ENCODE measurements at places on chromosomes 6 and 20.

GRCh38 chr20:37406010-37406998 is 60.4 kb downstream of the SRC start:
- peak; percentile 49 for DNase-seq

DNA sequence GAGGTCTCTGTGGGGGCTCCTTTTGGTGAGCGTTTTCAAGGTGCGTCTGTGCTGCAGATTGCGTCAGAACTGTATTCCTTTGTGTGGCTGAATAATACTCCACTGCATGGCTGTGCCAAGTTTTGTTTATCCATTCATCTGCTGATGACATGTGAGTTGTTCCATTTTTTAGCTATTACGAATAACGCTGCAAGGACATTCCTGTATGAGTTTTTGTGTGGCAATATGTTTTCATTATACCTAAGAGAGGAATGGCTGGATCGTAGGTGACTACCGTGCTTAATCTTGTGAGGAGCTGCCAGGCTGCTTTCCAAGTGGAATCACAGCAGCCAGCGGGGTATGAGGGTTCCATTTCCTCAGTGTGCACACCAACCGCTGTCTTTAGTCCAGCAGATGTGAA is 1.1 kb upstream of the DACT2 start:
- no peak for DNase-seq

- DNase-seq = no peak
Observed at GRCh38 chr6:89386917-89387491, 25.1 kb downstream of the RRAGD start.

- DNase-seq = no peak
Observed at GRCh38 chr6:37372116-37372515, 18.3 kb downstream of the RNF8 start.

DNA sequence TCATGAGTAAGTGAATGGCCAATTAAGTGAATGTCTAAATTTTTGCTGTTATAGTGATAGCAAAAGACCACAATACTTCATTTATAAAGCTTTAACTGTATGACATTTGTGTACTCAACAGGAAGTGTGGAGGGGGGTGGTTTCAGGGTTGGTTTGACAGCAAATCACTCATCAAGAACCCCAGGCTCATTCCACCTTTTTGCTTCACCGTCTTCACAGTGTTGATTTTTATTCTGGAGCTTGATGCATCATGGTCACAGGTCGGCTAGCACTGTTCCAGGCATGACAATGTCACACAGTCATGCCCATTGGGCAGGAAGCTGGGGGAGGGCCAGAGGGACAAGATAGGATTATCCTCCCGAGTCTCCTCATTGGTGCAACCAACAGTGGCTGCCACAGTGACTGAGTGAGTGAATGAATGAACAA is 75.0 kb downstream of the MDGA1 start:
- no peak for DNase-seq

- no peak for DNase-seq
Observed at GRCh38 chr6:136213012-136213539, 37.0 kb downstream of the MTFR2 start.

DNA sequence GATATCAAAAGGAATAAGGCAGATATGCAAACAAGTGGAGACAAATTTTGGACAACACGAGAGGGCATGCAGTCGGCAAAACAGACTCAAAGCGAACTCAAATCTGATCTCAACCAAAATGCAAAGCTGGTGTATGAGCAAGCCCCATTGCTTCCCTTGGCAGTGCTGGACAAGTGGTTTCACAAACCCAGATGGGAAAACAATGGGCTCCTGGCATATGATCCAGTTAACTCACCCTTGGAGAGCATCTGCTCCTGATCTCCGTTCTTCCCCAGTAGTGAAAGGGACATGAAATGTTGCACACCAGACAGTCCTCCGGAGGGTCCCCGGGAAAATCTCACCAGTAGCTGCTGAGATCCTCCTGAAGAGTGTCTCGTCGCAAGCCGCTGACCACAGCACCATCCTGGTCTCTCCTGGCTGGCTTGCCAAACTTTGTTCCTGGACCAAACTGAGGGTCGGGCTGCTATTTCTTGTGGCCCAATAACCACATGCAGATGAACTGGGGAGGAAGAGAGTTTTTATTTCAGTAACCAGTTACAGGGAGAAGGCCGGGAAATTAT is 84.3 kb upstream of the THBS2 start:
- DNase-seq = no peak

- no peak for DNase-seq
Observed at GRCh38 chr6:903761-904160, 210.8 kb upstream of the EXOC2 start.

- no peak for DNase-seq
Observed at GRCh38 chr20:43765916-43766315, 39.1 kb upstream of the GTSF1L start.

DNA sequence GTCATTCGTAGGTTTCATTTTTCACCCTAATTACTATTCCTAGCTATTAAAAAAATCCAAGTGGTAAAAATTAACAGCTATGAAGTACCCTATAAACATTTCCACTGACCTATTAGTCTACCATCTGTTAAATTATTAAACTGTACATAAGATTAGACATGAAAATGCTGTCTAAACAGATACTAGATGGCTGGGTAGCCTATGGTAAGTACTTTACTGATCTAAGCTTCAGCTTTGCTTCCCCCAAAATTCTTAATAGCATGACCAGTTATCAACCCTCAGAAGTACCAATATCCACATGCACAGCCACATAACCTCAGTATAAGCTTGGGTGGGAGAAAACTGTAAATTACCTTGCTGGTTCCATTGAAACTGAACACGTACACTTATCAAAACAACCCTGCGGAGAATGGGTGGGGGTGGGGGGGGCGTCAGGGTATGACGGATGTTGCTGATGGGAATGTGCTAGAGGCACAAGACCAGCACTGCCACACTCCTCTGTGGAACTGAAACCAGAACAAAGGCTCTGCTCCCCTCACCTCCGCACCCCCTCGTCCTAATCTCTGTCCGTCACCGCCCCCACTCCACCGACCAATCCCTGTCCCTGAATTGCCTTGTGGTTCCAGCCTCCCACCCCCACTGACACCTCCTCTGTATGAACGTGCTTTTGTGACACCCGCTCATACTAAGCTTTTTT is 45.3 kb downstream of the B4GALT5 start:
- peak; percentile 30 for DNase-seq

GRCh38 chr20:63863798-63864544 is 1.1 kb upstream of the TPD52L2 start:
- DNase-seq = peak; percentile 69

- no peak for DNase-seq
Observed at GRCh38 chr6:52725143-52725534, 38.1 kb downstream of the GSTA2 start.

GRCh38 chr6:115843945-115844344 is 216.7 kb downstream of the FRK start:
- DNase-seq = no peak

DNA sequence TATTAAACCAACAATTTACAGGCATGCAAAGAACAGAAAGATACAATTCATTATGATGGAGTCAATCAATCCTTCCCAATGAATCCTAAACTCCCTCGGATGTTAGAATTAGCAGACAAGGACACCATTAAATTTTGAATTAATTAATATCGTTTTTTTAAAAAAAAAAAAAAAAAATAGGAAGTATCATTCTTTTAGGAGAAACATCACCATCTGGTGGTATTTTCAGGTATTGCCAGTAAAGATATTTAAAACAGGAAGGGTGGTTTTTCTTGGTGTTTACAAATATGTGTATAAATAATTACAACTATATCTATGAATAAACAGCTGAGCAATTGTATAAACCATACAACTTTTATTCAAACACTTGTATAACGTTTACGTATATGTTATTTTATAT is 564.4 kb downstream of the HAO1 start:
- DNase-seq = no peak

DNA sequence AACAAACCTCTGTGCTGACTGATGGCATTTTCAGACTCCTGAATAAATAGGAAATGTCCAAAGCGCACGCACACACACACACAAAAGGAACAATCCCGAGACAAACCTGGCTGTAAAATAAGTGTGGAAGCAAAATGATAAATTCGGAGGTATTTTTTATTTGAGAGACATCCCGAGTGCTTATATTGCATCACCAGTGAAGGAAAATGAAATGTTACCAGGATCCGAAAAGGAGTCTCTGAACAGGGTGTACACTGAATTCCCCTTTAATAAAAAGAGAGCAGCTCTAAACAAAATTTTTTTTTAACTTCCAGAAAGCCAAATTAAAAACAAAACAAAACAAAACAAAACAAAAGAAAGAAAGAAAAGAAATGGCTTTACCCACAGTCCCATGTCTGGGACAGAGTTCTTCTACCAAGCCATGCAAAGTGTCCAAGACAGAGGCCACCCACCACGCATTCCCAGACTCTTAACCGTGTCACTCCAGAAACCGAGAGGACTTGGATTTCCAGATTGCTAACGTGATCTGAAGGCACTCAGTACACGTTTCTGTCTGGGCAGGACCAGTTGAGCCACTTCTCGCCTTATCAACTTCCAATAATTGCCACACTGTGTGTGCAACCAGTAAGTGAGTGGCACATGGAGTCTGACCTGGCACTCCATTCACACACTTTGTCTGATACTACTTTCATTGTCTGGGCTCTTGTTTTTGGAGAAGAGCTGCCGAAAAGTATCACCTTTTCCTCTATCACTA is 817 bp downstream of the ME1 start:
- DNase-seq = no peak

GRCh38 chr6:153645326-153645725 is 393.7 kb upstream of the OPRM1 start:
- DNase-seq = no peak

GRCh38 chr6:157383471-157383870 is 2.5 kb downstream of the ZDHHC14 start:
- DNase-seq = no peak

- DNase-seq = no peak
Observed at GRCh38 chr6:146339716-146340115, 203.9 kb upstream of the RAB32 start.

- no peak for DNase-seq
Observed at GRCh38 chr6:80185492-80185891, 79.0 kb downstream of the BCKDHB start.

GRCh38 chr6:51024126-51024525 is 205.5 kb downstream of the TFAP2B start:
- no peak for DNase-seq

- no peak for DNase-seq
Observed at GRCh38 chr20:3686867-3687321, 5.1 kb upstream of the ADAM33 start.

GRCh38 chr20:6480328-6481200 is 286.9 kb upstream of the BMP2 start:
- no peak for DNase-seq

GRCh38 chr6:44096612-44097011 is 30.6 kb downstream of the MRPL14 start:
- peak; percentile 65 for DNase-seq

DNA sequence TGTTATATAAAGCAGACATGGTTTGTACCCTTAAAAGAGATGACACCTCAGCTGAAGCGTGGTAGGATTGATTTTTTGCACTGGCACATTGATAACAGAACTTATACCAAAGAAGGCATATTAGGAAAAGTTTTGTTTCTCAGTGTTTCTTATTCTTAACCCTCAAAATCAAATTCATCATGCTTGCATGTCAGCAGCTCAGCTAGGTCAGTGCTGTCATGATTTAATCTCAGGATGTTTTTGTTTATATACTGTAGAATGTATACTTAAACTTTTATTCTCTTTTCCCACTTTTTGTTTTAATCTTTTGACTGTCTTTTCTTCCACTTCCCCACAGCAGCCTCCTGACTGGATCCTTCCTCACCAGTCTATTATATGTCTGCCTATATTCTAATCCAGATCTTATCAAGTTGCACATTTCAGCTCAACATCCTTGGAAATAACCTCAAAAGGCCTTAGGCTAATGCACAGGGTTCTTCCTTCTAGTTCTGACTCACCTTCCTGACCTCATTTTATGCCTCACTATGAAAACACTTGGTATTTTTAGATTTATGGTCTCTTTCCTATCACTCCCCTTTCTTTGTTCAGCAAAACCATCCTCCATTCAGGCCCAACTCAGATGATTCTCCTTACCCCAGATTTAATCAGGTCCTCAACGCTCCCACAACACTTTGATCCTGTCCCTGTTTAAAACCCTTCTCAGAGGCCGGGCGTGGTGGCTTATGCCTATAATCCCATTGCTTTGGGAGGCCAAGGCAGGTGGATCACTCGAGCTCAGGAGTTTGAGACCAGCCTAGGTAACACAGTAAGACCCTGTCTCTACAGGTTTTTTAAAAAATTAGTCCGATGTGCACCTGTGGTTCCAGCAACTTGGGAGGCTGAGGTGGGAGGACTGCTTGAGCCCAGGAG is 7.2 kb downstream of the HEBP2 start:
- DNase-seq = no peak

GRCh38 chr6:729606-730320 is 36.8 kb upstream of the EXOC2 start:
- DNase-seq = no peak

GRCh38 chr6:87806635-87807034 is 104.6 kb upstream of the AKIRIN2 start:
- DNase-seq = no peak

GRCh38 chr6:116695401-116695800 is 14.4 kb downstream of the KPNA5 start:
- no peak for DNase-seq

GRCh38 chr20:58538752-58539151 is 23.6 kb upstream of the APCDD1L start:
- DNase-seq = no peak

- no peak for DNase-seq
Observed at GRCh38 chr6:149060985-149061760, 256.3 kb upstream of the TAB2 start.

DNA sequence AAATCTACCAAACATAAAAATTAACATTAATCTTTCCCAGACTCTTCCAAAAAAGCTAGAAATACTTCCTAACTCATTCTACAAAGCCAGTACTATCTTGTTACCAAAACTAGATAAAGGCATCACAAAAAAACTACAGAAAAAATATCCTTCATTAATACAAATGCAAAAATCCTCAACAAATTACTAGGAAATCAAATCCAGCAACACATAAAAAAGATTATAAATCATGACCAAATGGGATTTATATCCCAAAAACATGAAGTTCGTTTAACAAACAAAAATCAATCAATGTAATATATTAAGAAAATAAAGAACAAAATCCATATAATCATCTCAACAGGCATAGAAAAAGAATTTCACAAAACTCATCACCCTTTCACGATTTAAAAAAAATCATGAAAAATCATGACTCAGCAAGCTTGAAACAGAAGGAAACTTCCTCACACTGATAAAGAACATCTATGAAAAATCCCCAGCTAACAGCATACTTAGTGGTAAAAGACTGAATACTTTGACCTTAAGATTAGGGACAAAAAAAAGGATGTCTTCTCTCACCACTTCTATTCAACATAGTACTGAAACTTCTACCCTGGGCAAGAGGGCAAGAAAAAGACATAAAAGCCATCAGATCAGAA is 43.2 kb downstream of the RANBP9 start:
- DNase-seq = no peak
